H1 (cell line): ENCODE measurements at places on chromosomes 1 and 21.

- no peak for DNase-seq
- H3K27ac ChIP-seq = no peak overlapping the region
- no peak overlapping the region for H3K4me3 ChIP-seq
- peaks cover 3% of the 10 kb centered on the region for H3K36me3 ChIP-seq
Measured at GRCh38 chr21:36388835-36389234, 3.6 kb downstream of the CHAF1B start.

- no peak overlapping the region for H3K27ac ChIP-seq
- no peaks in the 10 kb centered on the region for H3K4me1 ChIP-seq
- DNase-seq = no peak
Measured at GRCh38 chr1:150420560-150421265, 56.8 kb downstream of the RPRD2 start.

DNA sequence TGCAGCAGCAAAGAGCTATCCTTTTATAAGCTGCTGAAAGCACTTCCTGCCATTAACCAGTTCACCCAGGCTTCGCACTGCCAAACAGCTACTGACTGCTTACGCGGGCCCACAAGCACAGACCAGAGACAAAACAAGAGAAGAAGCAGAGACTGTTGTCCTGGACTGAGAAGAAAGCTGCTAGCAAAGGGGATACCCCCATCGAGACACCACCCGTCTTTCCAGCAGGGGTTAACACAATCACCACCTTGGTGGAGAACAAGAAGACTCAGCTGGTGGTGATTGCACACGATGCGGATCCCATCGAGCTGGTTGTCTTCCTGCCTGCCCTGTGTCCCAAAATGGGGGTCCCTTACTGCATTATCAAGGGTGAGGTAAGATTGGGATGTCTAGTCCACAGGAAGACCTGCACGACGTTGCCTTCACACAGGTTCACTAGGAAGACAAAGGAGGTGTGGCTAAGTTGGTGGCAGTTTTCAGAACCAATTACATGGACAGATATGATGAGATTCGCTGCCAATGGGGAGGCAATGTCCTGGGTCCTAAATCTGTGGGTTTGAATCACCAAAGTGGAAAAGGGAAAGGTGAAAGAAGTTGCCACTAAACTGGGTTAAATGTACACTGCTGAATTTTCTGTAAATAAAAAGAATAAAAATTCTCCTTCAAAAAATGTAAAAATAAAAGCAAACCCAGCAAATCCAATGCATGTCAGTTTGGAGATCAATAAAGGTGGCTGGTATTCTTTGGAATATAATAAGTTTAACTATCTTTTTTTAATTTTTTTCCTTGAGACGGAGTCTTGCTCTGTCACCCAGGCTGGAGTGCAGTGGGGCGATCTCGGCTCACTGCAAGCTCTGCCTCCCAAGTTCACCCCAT, 1.2 kb downstream of the FMO5 start:
- H3K4me1 ChIP-seq = peaks cover 6% of the 10 kb centered on the region
- DNase-seq = no peak
- H3K36me3 ChIP-seq = no peaks in the 10 kb centered on the region
- no peak overlapping the region for H3K4me3 ChIP-seq
- H3K27ac ChIP-seq = no peak overlapping the region
- no peaks in the 10 kb centered on the region for H3K27me3 ChIP-seq

DNA sequence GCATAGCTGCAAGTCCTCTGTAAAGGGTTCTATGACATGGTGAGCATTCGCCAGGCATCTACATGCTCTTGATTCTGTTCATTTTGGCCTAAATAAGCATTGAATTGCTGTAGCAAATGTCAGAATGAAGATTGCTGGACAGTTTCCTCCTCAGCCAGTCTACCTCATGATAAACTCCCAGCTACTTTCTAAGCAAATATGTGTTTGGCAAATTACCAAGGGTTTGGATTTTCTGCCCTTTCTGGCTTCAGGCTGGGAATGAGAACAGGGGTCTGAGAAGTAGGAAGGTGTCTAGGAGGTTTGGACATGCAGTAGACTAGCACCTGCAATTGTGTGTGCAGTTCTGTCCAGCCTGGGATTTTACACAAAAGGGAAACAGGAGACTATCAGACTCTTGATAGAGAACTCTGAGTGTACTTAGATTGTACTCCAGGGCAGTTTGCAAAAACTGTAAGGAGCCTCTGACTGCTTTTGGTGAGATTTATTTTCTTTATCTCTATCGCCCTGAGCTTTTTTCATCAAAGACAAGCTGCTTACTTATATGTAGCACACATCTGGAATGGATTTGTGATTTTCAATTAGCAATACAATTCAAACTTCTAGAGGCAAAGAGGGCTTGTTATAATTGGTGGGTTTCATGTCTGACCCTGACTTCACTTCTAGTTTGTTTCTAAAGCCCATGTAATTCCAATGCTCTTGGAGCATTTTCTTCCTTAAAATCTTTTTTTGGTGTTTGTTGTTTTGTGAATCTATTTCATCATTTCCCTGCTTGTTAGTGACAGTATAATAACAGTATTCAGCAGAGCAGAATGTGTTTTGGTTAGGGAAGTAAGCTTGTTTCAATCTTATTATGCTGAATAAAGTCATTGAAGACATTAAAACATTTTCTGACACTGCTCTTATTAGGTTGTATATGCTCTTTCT, 150.8 kb downstream of the VPS13D start:
- H3K27me3 ChIP-seq = no peaks in the 10 kb centered on the region
- no peak overlapping the region for H3K4me3 ChIP-seq
- H3K36me3 ChIP-seq = peaks cover 19% of the 10 kb centered on the region

DNA sequence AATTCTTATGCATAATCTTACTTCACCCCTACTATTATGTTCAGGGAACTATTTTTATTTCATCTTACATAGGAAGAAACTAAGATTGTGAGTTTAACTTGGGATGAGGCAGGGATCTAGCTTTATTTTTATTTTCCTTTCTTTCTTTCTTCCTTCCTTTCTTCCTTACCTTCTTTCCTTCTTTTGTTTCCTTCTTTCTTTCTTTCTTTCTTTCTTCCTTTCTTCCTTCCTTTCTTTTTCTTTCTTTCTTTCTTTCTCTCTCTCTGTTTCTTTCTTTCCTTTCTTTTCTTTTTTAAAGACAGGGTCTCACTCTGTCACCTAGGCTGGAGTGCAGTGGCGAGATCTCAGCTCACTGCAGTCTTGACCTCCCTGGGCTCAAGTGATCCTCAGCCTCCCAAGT, 28.9 kb downstream of the NEK2 start:
- H3K4me3 ChIP-seq = no peak overlapping the region
- no peak overlapping the region for H3K27ac ChIP-seq
- 0 out of 2 replicates have a peak, but pooled peaks cover 3% of the 10 kb centered on the region for H3K4me1 ChIP-seq
- no peak for DNase-seq
- no peaks in the 10 kb centered on the region for H3K36me3 ChIP-seq
